ENCODE measurements at places on chromosomes 13 and 19.

DNA sequence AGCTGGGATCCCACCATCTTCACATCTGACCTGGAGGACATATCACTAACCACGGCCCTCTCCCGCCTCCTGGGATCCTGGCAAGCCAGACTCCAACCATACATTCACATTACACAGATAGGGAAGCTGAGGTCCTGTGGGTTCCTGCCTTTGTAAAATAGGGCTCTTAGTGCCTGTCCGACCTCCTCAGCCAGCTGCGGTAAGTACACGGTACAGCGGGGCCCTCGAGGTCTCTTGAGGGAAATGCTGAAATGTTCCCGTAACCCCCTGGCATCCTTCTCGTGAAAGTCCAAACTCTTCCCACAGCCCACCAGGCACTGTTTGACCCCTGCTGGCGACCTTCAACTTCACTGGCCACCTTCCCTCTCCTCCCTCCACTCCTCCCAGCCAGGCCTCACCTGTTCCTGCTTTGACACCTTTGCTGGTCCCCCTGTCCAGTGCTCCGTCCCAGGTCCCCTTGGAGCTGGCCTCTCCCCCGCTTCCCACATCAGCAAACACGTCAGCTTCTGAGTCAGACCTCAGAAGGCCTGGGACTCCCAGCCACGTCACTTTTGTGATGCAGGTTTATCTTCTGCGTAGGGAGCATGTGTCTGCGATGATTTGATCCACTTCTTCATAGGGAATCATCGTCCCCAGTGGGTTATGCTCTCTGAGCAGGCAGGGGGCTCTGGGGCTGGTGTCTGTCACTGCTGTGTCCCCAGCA, 8.8 kb upstream of the GNG7 start:
- no peak overlapping the region for H3K27ac ChIP-seq
- H3K36me3 ChIP-seq, result no peaks in the 10 kb centered on the region
- H3K4me1 ChIP-seq, result no peaks in the 10 kb centered on the region
- no peak overlapping the region for H3K4me3 ChIP-seq
- no peaks in the 10 kb centered on the region for H3K27me3 ChIP-seq

DNA sequence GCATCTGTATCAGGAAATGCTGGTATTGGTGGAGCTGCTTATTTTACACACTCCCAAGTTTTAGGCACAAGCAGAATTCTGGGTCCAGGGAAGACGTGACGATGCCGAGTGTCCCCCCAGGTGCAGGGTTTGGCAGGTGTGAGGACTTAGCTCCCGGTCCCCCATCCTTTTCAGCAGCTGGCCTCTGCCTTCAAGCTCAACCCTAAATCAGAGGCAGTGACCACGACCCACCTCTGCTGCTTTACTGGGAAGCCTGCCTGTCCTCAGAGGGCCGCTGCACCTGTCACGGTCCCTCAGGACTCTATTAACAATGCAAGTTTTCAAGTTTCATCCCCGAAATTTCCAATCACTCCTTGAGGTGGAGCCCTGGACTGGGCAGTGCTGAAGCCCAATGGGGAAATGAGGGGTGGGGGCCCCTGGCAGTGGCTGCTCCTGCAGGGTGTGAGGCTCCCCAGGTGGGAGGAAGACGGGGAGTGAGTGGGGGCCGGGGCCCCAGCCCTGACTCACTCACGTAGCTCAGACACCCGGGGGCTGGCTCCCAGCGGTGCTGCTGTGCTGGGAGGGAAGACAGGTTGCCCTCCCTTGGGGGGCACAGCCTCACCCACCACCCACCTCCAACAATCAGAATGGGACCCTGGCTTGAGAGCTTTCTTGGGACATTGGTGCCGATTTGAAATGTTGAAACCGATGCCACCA, 92.6 kb upstream of the MCF2L start:
- no peak for DNase-seq
- no peak overlapping the region for H3K4me3 ChIP-seq
- H3K27ac ChIP-seq, result no peak overlapping the region
- H3K27me3 ChIP-seq, result no peaks in the 10 kb centered on the region

DNA sequence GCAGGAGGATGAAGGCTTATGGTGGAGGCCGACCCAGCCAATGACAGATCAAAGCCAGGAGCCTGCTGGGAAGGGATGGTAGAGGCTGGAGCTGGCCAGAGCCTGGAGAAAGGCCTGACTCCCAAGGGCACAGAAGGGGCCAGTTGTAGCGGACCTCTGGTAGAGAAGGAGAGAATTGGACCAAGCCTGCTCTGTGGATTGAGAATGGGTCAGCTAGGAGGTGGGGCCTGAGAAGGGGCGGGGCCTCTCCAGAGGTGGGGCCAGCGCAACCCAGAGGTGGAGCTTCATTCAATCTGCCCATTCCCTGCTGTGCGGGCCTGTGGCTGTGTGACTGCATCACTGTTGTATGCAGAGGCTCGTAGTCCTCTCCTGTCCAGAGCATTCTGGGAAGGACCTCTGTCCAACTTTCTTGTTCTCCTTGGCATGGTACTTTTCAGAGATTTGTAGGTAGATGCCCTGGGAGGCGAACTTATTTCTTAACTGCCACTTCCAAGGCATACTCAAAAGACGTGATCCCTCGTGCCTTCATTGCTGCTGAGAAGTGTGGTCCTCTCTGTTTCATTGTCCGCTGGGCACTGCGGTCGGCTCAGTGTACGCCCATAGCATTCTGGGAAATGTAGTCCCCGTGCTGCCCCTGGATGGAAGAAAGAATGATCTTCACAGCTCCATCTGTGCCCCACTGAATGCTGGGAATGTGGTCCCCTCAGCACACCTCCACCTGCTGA, 6.7 kb downstream of the GRIN2D start:
- H3K27me3 ChIP-seq, result no peaks in the 10 kb centered on the region
- H3K36me3 ChIP-seq, result no peaks in the 10 kb centered on the region
- H3K4me1 ChIP-seq, result peaks cover 26% of the 10 kb centered on the region

DNA sequence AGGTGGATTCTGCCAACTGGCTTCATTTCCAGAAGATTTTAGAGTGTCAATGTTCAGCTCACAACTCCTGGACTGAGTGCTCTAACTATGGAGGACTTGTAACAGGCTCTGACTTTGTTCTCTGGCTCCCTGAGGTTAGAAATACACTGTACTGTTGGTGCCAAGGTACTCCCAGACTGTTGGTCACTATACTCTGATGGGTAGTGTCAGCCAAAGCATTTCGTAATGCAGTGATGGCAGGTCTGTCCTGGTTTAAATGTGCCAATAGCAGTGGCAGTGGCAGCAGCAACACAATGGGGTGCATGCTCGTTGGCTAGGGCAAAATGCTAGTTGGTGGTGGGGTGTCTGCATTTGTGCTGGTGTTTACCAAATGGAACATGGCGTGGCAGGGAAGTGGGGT, 472.2 kb downstream of the TDRD3 start:
- H3K4me3 ChIP-seq, result no peak overlapping the region
- H3K36me3 ChIP-seq, result no peaks in the 10 kb centered on the region
- no peaks in the 10 kb centered on the region for H3K4me1 ChIP-seq
- DNase-seq, result no peak

DNA sequence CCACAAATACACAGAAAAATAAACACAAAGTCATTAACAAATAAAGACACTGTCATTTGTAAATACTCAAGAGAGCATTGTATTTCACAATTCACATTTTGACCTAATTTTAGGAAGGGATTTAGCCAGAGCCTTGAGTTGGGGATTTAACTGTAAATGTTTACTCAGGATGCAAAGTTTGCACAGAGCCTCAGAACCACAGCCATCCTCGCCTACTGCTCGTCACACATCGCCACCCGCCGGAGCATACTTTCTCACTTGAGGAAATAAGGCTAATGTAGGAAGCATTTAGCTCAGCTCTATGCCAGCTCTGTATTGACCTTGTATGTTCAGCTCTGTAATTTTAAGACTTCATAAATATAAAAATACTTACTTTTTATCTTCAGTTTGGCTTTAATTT, 442.7 kb downstream of the OXGR1 start:
- H3K36me3 ChIP-seq, result no peaks in the 10 kb centered on the region
- H3K27ac ChIP-seq, result no peak overlapping the region
- DNase-seq, result no peak
- no peaks in the 10 kb centered on the region for H3K27me3 ChIP-seq
- no peak overlapping the region for H3K4me3 ChIP-seq
- no peaks in the 10 kb centered on the region for H3K4me1 ChIP-seq

GRCh38 chr13:32176696-32177095, 138.5 kb downstream of the ZAR1L start:
- peaks cover 31% of the 10 kb centered on the region for H3K4me1 ChIP-seq
- H3K27me3 ChIP-seq, result no peaks in the 10 kb centered on the region
- H3K36me3 ChIP-seq, result no peaks in the 10 kb centered on the region
- H3K4me3 ChIP-seq, result no peak overlapping the region
- no peak for DNase-seq

DNA sequence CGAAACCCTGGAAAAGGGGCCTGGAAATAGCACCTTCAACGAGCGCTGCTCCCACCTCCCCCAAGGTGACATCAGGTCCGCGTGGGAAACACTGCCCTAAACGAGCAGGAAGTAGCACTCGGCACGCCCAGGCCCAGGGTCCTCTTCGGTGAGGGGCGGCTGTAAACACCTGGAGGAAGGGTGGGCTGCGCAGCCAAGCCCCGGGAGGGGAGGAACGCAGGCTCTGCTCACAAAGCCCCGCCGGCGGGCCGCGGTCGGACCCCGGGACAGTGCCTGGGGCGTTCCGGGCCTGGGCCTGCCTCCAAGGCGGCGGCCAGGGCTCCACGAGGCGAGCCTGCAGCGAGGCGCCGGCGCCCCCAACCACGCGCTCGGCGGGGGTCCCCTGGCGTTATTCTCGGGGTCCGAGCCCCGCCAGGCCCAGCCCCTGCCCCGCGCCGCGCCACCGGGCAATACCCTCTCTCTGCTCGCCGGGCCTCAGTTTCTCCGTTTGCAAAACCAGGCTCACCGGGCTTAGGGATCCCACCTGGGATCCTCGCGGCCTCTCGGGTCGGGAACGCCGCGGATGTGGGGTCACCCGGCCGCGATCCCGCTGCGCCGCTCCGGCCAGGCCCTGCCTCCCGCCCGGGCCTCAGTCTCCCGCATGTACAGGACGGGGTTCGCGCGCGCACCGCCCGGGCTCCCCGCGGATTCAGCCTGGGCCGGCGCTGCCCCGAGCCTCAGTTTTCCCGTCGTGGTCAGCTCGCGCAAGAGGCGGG, 630 bp downstream of the RNF126 start:
- peaks cover 3% of the 10 kb centered on the region for H3K36me3 ChIP-seq
- H3K27me3 ChIP-seq, result no peaks in the 10 kb centered on the region
- peaks cover 27% of the 10 kb centered on the region for H3K4me1 ChIP-seq
- DNase-seq, result peak; percentile 51
- peak overlapping the region; percentile 76 for H3K27ac ChIP-seq

GRCh38 chr19:31152906-31153305, 196.3 kb downstream of the TSHZ3 start:
- H3K4me3 ChIP-seq, result no peak overlapping the region
- no peak overlapping the region for H3K27ac ChIP-seq
- no peaks in the 10 kb centered on the region for H3K27me3 ChIP-seq
- no peak for DNase-seq
- no peaks in the 10 kb centered on the region for H3K36me3 ChIP-seq

- H3K27ac ChIP-seq, result no peak overlapping the region
- H3K4me1 ChIP-seq, result no peaks in the 10 kb centered on the region
- no peak for DNase-seq
- no peaks in the 10 kb centered on the region for H3K36me3 ChIP-seq
- H3K4me3 ChIP-seq, result no peak overlapping the region
These were observed 6.2 kb downstream of the CARD8 start for GRCh38 chr19:48249502-48250014.

DNA sequence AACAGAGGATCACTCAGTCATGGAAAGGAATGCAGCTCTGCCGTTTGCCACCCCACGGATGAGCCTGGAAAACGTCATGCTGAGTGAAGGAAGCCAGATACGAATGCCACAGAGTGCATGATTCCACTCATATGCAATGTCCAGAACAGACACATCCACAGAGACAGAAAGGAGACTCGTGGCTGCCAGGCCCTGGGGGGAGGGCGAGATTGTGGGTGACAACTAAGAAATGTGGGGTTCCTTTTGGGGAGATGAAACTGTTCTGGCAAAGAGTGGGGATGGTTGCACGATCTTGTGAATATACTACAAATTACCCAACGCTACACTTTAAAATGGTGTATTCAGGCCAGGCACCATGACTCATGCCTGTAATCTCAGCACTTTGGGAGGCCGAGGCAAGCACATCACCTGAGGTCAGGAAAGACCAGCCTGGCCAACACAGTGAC, 27.2 kb upstream of the NAPA start:
- no peak for DNase-seq
- no peak overlapping the region for H3K4me3 ChIP-seq
- no peaks in the 10 kb centered on the region for H3K27me3 ChIP-seq
- no peaks in the 10 kb centered on the region for H3K4me1 ChIP-seq

DNA sequence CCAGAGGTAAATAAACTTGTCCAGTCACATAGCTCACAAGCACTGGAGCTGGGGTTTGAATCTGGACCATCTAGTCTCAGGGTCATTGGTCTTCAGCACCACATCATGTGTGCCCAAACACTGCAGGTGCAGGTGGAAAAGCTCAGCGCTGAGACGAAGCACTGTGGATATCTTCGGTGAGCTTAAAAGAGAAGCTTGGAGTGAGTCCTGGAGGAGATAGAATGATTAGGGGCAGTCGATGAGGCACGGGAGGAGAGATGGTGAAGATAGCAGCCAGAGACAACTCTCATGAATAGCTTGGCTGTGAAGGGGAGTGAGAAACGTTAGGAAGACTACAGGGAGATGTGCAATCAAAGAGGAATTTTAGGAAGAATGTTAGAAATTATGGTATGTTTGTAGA, 389.3 kb downstream of the FGF9 start:
- DNase-seq, result no peak
- no peak overlapping the region for H3K4me3 ChIP-seq
- no peaks in the 10 kb centered on the region for H3K36me3 ChIP-seq
- no peak overlapping the region for H3K27ac ChIP-seq
- peaks cover 21% of the 10 kb centered on the region for H3K4me1 ChIP-seq
- H3K27me3 ChIP-seq, result no peaks in the 10 kb centered on the region

DNA sequence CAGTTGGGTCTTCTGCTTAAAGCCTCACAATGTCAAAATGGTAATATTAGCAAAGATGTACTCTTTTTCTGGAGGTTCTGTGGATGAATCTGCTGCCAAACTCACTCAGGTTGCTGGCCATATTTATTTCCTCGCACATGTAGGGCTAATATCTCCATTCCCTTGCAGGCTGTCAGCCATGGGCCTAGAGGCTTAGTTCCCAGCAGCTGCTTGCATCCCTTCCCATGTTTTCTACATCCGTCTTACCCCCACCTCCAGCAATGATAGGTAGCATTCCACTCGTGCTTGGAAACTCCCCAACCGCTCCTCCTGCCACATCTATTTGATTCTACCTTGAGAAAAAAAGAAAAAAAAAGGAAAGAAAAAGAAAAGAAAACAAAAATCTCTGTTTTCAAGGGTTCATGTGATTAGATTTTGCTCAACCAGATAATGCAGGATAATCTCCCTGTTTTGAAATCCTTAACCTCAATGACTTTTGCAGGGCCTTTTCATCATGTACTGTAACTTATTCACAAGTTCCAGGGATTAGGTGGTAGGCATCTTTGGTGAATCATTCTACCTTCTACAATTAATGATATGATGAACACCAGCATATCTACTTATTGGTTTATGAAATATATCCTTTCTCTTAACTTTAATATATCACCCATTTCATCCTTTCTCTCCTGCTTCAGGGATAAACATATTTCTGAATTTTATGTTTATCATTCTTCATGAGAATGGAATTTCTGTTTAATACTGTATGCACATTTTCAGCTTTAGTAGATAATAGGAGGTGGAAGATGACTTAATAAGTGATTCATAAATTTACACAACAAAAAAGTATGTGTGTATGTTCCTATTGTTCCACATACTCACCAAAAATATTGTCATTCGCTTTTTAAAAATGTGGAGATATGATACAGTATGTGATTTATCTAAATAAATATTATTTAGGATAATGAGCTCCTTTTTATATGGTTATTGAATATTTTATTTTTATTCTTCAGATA, 931.9 kb downstream of the SLITRK5 start:
- H3K27ac ChIP-seq, result no peak overlapping the region
- H3K4me1 ChIP-seq, result no peaks in the 10 kb centered on the region
- no peaks in the 10 kb centered on the region for H3K27me3 ChIP-seq
